ENCODE measurements at places on chromosomes 4 and X. TPM values are rescaled to one million over a fixed set of nuclear protein-coding genes. Genes with fewer than 3 reads are reported as not detected.
A peak's percentile ranks its signal among the peaks of the same experiment; 100 is the strongest.

GRCh38 chr4:120132935-120133334 lies 66.3 kb upstream of the MAD2L1 start:
- no peak for DNase-seq

DNA sequence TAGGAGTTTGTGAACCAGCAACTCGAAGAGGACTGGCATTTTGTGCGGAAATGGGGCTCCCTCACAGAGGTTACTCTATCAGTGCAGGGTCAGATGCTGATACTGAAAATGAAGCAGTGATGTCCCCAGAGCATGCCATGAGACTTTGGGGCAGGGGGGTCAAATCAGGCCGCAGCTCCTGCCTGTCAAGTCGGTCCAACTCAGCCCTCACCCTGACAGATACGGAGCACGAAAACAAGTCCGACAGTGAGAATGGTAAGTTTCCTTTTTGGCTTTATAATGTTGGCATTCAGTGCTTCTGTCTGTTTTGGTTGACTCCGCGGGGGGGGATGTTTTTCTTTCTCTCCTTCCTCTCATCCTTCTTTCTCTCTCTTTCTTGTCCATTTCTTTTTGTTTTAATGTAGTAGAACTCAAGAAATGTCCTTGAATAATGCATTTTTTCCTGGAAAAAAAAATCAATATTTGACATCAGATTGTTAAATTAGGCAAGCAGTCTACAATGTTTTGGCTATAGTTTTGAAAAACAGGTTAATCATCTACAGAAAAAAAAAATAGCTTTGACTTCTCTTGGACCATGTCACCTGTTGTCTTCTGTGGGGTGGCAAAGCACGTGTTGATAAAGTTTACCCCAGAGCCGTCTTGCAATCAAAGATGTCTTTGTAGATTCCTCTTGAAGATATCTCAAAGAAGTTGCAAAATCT lies 103.6 kb downstream of the TENM3 start:
- DNase-seq, result no peak

GRCh38 chrX:47573341-47574075 lies 8.7 kb upstream of the TIMP1 start:
- DNase-seq, result peak; percentile 37

DNA sequence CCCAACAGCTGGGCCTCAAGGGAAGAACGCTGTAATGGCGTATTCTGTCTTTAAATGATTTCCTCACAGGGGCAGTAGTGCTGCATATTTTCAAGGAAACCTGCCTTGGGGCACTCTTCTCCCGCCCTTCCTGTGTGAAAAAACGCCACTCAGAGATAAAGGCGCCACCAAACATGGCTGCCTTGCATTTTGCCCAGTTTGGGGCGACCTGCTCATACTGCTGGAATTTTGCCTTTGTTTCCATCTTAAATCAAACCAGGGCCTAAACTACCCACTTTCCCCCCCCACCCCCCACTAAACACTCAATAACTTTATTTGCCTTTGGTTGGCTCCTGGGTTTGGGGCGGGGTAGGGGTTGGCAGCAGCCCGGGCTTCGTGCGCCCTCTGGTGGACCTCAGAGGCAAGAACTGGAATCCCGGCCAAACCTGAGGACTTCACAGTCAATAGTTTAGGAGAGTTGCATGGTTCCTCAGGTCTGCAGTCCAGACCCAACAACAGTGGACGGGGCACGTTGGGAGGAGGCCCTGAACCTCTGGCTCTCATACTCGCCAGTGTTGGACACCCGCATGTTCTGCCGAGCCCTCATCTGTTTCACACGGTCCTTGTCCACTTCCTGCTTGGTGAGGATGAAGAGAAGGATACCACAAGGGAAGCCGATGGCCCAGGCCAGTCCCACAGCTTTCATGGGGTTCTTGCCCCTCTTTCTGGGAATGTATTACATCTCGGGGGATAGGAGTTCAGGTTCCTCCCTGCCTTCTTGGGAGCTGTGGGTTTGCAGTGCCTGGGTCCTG lies 220.1 kb upstream of the STK26 start:
- peak; percentile 91 for DNase-seq

Gene COX18
- 8.8 TPM for total RNA-seq

Gene VCX2
- total RNA-seq, result not detected

GRCh38 chrX:123424546-123424945 lies 240.5 kb downstream of the GRIA3 start:
- DNase-seq, result no peak

- no peak for DNase-seq
Measured at GRCh38 chrX:1925053-1925481, 310.2 kb downstream of the ASMT start.

DNA sequence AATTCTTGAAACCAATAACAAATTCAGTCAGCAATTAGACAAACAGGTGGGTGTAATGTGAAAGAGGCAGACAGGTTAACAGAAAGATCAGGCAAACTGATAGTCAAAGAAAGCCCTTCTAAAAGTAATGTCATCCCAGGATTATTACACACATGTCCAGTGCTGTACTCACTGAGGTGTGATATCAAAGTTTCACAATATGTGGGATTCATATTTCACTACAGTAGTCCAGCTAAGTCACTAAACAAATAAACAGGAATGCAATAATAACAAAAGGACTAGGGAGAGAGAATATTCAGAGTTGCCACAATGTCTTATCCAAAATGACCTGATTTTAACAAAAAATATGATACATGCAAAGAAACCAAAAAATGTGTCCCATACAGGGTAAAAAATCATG lies 787.5 kb downstream of the FSTL5 start:
- DNase-seq, result no peak

Gene GPRASP1
- 6.8 TPM for total RNA-seq

DNA sequence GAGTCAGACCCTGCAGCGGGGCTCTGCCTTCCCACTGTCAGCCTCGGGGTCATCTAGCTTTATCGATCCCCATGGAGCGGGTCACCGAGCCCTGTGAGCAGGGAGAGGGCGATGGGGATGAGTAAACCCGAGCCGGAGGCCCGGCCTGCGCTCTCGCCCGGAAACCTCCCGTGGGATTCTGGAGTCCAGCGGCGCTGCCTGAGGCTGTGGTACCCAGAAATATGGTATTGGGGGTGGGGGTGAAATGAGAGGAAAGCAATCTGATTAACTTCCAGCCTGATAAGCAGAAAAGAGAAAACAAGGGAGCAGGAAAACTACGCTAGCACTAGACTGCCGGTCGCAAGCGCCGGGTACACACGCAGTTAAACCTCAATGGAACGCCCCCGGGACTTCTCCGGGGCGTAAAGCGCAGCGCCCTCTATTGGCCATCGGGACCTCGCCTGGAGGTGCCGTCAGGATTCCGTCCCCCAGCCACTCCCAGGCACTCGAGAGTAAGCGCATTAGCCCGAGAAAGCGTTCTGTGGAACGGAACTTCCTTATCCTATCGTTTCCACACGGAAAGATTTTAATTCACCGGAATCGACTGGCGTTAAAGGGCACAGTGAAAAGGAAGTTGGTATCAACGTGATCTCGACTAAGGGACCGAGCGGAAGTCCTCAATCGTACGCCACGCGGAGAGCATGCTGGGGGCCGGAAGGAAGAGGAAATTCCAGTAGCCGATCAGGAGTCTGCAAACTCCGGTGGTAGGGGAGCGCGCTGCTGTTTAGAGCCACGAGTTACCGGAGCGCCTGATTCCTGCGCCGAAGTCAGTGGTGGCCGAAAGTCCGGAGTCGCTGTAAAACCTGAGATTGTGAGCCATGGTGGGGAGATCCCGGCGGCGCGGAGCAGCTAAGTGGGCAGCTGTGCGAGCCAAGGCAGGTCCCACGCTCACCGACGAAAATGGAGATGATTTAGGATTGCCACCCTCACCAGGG lies at the start of gene UTP3:
TSS of gene UTP3 (plus strand) at position 712 of the 974 bp plus-strand sequence. CDS start at position 858, 146 bp downstream.
- peak; percentile 97 for DNase-seq

Gene ANXA3
- total RNA-seq, result 27.5 TPM

DNA sequence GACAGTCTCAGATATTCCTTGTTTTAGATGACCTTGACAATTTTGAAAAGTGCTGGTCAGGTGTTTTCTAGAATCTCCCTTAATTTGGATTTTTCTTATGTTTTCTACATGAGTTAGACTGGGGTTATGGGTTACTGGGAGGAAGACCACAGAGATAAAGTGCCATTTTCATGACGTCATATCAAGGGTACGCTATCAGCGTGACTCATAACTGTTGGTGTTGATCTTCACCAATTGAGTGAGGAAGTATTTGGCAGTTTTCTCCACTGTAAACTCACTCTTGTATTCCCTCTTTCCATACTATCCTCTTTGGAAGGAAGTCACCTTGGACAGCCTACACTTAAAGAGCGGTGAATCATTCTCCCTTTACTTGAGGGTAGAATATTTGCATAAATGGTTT lies 56.9 kb downstream of the MAGEC1 start:
- no peak for DNase-seq

- DNase-seq, result no peak
Measured at GRCh38 chrX:115625572-115626301, 64.8 kb downstream of the PLS3 start.

- no peak for DNase-seq
Measured at GRCh38 chr4:1336088-1336491, 10.9 kb upstream of the UVSSA start.

- no peak for DNase-seq
Measured at GRCh38 chr4:174012135-174012885, 271.2 kb downstream of the FBXO8 start.

DNA sequence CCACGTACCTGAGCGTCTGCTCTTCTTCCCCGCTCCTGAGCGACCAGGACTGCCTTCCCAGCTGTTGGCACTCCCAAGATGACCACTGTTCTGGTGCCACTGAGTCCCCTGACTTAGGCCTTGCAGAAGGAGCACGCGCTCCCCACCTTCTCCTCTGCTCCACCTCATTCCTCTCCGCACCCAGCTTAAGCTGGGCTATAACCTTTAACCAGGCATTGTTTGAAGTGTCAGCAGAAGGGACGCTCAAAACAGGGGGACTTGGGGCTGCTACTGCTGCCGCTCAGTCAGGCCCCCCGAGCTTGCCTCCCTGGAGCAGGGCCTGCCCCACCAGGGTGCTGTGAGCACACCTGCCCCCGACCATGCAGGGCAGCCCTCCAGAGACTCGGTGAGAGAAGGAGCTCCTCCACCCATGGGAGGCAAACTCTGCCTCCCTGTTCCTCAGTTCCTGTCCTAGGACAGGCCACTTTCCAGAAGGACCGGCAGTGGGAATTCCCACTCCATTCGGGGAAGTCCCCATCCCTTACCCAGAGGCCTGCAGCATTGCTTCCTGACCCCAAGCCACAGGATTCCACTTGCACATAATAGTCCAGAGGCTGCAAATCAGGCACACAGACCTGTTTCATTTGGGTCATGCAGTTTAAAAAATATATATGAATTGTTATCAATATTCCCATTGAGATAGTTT lies 99.7 kb upstream of the ENPP6 start:
- no peak for DNase-seq

DNA sequence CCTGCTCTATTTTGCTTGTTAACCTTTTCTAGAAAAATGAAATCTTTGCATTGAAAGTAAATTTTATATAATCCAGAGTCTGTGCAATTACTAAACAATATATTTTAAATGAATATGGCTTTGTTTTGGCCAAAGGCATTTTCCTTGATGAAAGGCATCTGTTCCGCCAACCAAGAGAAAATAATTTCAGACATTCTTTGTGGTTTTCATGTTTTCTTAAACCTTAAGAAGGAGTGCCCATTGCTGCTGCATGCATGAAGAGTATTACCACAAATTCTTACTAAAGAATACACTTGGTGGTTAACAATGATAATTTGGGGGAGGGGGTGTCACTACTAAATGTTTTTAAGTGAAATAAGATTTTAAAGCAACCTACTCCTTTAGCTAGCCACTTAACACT lies 2.7 kb upstream of the PDGFC start:
- DNase-seq, result no peak

DNA sequence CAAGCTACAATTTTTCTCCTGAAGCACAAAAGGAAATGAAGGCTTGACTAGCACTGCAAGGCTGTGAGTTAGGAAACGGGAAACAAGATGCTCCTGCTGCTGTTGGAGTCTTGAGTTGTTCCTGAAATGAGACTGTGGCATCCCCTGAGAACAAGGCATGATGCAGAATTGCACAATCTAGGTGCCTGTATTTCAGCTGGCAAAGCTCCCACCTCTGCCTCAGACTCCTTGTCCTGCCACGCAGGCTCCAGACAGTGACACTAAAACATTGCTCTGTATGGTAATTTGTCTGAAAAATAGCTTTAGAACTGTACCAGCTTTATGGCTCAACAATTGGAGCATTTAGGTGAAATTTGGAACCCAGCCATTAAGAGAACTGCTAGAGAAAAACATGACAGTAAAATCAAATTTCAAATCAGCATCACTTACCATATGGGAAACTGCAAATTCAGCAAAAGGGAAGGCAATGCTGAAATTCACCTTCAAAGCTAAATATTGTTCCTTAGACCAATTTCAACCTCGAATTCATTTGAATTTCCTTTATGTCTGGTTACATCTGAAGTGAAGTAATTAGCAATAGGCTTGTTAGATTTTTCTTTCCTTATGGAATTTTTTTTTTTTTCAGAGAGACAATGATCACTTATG lies 103.4 kb downstream of the MFAP3L start:
- no peak for DNase-seq

GRCh38 chr4:95599777-95600400 lies 51.1 kb upstream of the UNC5C start:
- DNase-seq, result no peak

GRCh38 chr4:173522160-173522950 lies 7.7 kb downstream of the HAND2 start:
- DNase-seq, result no peak

- no peak for DNase-seq
Measured at GRCh38 chrX:16114611-16115010, 8.8 kb upstream of the GRPR start.

DNA sequence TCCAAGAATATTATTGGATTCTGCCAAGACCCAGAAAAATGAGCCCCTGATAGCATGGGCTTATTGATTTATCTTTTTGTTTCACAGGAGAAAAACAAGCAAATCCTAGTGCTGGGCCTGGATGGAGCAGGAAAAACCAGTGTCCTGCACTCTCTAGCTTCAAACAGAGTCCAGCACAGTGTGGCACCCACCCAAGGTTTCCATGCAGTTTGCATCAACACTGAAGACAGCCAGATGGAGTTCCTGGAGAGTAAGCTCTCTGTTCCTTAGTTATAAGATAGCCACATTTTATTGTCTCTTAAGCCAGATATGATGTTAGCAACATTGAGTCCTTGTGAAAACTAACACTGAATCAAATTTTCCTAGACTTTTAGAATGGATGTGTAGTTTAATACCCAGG lies 5.5 kb downstream of the ARL9 start:
- DNase-seq, result no peak

Gene BANK1
- total RNA-seq, result 1.6 TPM

DNA sequence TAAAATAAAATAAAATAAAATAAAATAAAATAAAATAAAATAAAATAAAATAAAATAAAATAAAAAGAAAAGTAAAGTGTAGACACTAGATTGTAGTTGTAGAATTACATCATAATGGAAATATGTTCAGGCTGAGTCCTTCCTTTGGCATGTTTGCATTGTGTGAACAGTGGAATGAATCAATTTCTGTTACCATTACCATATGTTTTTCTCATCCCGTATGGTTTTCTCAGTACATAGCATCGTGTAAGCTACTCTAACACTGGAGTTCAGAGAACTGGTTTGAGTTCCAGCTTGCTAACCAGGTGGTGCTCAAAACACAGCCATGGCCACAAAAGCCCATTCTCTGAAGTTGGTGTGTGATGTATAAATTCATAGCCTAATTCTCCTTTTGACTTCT lies 45.9 kb downstream of the USP11 start:
- DNase-seq, result no peak

All from Peyer's patch (tissue), 4 donors.